ENCODE measurements at places on chromosomes 7 and 10. TPM values are rescaled to one million over a fixed set of nuclear protein-coding genes. Genes with fewer than 3 reads are reported as not detected.
A peak's percentile ranks its signal among the peaks of the same experiment; 100 is the strongest.

The NKX2-3 gene
- not detected for total RNA-seq

DNA sequence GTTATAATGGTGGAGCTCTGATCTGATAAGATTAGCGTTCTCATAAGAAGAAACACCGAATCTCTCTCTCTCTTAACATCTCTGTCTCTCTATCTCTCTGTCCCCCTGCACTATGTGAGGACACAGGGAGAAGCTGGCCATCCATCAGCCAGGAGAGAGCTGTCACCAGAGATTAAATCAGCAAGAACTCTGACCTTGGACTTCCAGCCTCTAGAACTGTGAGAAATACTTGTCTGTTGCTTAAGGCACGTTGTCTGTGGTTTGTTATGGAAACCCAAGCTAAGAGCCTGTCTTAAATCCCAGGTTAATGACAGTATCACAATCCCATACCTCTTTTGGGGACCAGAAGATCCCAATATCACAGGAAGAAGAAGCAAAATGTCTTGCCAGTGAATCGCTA, 132.0 kb upstream of the AKR1E2 start:
- no peaks in the 10 kb centered on the region for H3K36me3 ChIP-seq
- H3K27me3 ChIP-seq, result no peaks in the 10 kb centered on the region
- no peak overlapping the region for H3K4me3 ChIP-seq
- no peaks in the 10 kb centered on the region for H3K4me1 ChIP-seq

DNA sequence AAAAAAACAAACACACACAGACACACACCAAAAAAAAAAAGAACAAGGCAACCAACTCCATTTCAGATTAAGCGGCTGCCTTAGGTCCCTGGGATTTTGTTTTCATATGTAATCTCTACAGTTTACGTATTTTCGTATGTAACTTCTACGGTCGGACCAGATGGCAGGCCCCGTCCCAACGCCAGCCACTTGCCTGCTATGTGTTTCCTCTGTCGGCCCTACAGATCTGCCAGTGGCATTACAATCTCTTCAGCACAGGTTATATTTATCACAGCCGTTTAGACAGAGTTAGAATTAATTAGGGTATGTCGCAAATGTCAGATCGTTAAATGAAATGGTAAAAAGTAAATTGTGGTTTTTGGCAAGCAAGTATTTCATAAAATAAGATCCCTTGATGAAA, 99.3 kb downstream of the DNAJB6 start:
- H3K4me1 ChIP-seq, result peaks cover 8% of the 10 kb centered on the region
- no peaks in the 10 kb centered on the region for H3K36me3 ChIP-seq
- H3K27ac ChIP-seq, result no peak overlapping the region

DNA sequence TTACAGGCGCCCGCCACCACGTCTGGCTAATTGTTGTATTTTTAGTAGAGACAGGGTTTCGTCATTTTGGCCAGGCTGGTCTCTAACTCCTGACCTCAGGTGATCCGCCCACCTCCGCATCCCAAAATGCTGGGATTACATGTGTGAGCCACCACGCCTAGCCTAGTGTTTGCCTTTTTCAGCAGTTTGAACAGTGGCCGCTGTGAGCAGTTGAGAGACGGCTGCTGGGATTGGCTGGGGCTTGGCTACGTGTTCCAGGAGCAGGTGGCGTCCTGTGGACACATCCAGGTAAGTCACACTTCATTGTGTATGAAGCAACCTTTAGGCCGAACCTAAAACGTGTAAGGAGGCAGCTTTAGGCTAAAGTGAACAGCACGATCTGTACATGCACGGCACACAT, 231.8 kb upstream of the PITRM1 start:
- H3K36me3 ChIP-seq, result no peaks in the 10 kb centered on the region
- no peaks in the 10 kb centered on the region for H3K27me3 ChIP-seq
- H3K4me3 ChIP-seq, result no peak overlapping the region

- peaks cover 31% of the 10 kb centered on the region for H3K27me3 ChIP-seq
- H3K4me1 ChIP-seq, result peaks cover 14% of the 10 kb centered on the region
- peak within 1 kb of the TSS; percentile 20 for H3K4me3 ChIP-seq
- H3K36me3 ChIP-seq, result no peaks in the 10 kb centered on the region
- no peak for DNase-seq
- no peak within 1 kb of the TSS for H3K27ac ChIP-seq
These were observed at the start of gene CNNM1 for GRCh38 chr10:99329304-99329553. Gene CNNM1, plus strand, starts transcription at chr10:99329356. Its CDS starts 32 bp downstream, at chr10:99329388.

The DEPP1 gene
- 33.9 TPM for total RNA-seq

The SPDYE5 gene
- total RNA-seq, result not detected
